ENCODE measurements at places on chromosomes 13 and 19.

- DNase-seq: no peak
Observed at GRCh38 chr13:65857942-65858565, 1372.1 kb downstream of the PCDH9 start.

- DNase-seq: no peak
Observed at GRCh38 chr13:45207319-45207718, 6.5 kb upstream of the KCTD4 start.

GRCh38 chr13:99256709-99257108, 1.5 kb downstream of the GPR18 start:
- DNase-seq: no peak

DNA sequence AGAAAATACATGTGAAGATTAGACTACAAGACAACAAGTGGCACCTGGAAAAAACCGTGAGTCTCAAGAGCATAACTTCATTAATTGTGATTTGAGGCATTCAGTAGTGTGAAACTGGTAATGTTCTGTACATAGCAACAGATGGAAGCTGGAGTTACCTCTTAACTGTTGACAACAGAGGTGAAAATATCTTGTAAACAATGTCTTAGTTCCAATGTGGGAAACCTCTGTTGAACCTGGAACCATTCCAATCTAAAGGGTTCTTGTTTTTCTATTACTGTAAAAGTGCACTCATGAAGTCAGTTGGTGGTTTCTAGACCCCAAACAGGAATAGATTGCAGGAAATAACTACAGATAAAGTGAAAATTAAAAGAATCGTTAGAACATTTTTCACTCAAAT, 728.4 kb downstream of the SLITRK1 start:
- no peak for DNase-seq

DNA sequence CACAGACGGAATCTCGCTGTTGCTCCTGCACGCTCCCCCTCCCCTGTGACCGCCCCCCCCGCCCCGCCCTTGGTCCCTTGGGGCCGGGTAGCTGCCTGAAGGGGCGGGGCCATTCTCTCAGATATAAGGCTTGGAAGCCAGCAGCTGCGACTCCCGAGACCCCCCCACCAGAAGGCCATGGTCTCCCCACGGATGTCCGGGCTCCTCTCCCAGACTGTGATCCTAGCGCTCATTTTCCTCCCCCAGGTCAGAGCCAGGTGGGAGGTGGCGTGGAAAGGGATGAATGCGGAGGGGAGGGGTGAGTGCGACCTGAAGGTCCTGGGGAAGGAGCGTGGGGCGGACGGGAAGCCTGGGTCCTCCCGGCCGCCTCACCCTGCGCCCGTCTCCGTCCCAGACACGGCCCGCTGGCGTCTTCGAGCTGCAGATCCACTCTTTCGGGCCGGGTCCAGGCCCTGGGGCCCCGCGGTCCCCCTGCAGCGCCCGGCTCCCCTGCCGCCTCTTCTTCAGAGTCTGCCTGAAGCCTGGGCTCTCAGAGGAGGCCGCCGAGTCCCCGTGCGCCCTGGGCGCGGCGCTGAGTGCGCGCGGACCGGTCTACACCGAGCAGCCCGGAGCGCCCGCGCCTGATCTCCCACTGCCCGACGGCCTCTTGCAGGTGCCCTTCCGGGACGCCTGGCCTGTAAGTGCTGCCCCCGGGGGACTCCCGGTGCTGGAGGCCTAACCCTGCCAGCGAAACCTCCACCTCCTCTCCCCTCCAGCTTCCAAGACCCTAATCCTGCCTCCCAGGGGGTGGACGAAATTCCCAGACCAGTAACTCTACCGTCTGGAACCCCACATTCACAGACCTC, at the start of gene DLL3:
Gene DLL3 (plus strand): TSS at position 150 of the 845 bp plus-strand sequence. CDS start 28 bp downstream, at position 178.
- no peak for DNase-seq

- DNase-seq: no peak
Observed at GRCh38 chr13:51331354-51331861, 8.1 kb upstream of the SERPINE3 start.

GRCh38 chr13:38002606-38003005, 133.0 kb upstream of the TRPC4 start:
- no peak for DNase-seq

- no peak for DNase-seq
Observed at GRCh38 chr13:80131204-80131603, 209.7 kb downstream of the SPRY2 start.

GRCh38 chr13:111530137-111530870, 209.9 kb downstream of the TEX29 start:
- DNase-seq: no peak

DNA sequence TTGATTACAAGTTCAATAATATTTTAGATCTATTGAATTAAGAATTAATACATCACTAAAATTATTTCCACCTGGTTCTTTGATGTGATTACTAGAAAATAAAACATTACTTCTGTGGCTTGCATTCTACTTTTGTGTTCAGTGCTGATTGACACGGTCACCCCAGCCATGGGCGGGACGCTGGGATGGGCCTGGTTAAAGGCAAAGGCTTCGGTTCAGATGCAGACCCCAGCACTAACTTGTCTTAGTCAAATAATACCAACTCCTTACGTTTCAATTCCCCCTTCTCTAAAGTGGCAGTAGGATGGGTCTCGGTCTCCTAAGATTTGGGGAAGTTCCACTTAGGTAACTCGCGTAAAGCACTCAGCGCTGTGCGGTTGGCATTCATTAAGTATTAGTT, 144.9 kb downstream of the URI1 start:
- no peak for DNase-seq

DNA sequence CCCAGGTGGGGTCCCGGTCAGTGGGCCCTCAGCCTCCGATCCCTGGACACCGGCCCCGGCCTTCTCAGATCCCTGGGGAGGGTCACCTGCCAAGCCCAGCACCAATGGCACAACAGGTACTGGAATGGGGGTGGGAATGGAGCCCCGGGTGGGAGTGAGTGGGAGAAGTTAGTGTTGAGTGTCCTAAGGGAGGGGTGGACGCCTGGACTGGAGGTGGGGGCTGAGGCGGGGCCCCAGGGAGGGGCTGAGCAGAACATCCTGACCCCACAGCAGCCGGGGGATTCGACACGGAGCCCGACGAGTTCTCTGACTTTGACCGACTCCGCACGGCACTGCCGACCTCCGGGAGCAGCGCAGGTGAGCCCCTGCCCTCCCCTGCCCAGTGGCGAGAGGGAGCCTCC, 17.7 kb downstream of the EPN1 start:
- DNase-seq: no peak

DNA sequence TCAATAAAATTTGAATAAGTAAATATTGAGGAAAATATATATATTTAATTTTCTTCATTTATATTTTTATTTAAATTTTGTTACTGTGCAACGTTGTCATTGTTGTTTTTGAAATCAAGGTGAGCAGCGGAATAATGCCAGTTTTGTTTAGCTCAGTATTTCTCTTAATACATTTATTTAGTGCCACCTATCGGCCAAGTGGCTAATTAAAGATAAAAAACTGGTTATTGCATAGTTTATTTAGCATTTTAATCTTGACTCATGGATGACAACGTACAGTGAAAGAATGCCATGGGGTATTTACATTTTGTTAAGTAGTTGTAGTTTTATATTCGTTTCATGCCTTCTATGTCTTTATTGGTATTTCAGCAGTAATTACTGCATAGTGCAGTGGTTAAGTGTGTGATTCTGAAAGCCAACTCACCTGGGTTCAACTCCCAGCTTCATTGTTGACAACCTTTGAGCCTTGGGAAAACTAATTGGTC, 265.9 kb downstream of the MYO16 start:
- DNase-seq: no peak

GRCh38 chr13:54945973-54946372, 1917.4 kb downstream of the OLFM4 start:
- DNase-seq: no peak

- DNase-seq: no peak
Observed at GRCh38 chr19:29086182-29086581, 126.8 kb downstream of the UQCRFS1 start.

GRCh38 chr19:45404557-45405434, at the start of gene PPP1R13L:
PPP1R13L (minus strand) TSS chr19:45405069; CDS start chr19:45398318, 6,751 bp downstream.
- DNase-seq: no peak

- DNase-seq: no peak
Observed at GRCh38 chr13:113846636-113847318, 17.1 kb downstream of the GAS6 start.

GRCh38 chr13:83732755-83733154, 149.5 kb downstream of the SLITRK1 start:
- no peak for DNase-seq
